ENCODE measurements at places on chromosomes 1 and 21. TPM values are rescaled to one million over a fixed set of nuclear protein-coding genes. Genes with fewer than 3 reads are reported as not detected.

- DNase-seq = no peak
Measured at GRCh38 chr1:11434501-11434900, 44.5 kb upstream of the DISP3 start.

- no peak for DNase-seq
Measured at GRCh38 chr1:28064064-28064463, 24.3 kb downstream of the EYA3 start.

DNA sequence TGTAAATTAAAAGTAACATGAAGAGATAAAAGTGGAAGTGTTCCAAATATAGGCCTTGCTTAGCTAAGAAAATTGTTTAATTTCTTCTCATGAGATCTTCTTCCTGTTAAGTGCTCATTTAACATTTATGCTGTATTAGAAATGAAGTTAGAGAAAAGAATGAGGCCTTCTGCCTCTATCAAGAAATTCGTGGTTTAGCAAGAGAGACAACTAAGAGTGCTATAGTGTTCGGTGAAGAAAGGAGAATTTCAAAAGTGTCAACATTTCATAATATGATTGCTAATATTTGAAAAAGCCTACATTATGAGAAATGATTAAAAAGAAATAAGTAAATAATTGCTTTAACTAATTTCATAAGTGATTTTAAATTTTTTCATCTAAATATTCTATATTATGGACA lies 18.8 kb upstream of the MNDA start:
- DNase-seq = no peak

GRCh38 chr1:105585791-105586190 lies 1470.7 kb upstream of the PRMT6 start:
- no peak for DNase-seq

GRCh38 chr1:208587110-208587509 lies 342.9 kb upstream of the PLXNA2 start:
- no peak for DNase-seq

- no peak for DNase-seq
Measured at GRCh38 chr21:34649400-34649799, 19.4 kb upstream of the CLIC6 start.

GRCh38 chr21:29704719-29705118 lies 235.1 kb downstream of the GRIK1 start:
- DNase-seq = no peak

- DNase-seq = no peak
Measured at GRCh38 chr1:39562886-39563285, 13.7 kb downstream of the PABPC4 start.

- DNase-seq = no peak
Measured at GRCh38 chr1:237911911-237912310, 21.2 kb upstream of the ZP4 start.

DNA sequence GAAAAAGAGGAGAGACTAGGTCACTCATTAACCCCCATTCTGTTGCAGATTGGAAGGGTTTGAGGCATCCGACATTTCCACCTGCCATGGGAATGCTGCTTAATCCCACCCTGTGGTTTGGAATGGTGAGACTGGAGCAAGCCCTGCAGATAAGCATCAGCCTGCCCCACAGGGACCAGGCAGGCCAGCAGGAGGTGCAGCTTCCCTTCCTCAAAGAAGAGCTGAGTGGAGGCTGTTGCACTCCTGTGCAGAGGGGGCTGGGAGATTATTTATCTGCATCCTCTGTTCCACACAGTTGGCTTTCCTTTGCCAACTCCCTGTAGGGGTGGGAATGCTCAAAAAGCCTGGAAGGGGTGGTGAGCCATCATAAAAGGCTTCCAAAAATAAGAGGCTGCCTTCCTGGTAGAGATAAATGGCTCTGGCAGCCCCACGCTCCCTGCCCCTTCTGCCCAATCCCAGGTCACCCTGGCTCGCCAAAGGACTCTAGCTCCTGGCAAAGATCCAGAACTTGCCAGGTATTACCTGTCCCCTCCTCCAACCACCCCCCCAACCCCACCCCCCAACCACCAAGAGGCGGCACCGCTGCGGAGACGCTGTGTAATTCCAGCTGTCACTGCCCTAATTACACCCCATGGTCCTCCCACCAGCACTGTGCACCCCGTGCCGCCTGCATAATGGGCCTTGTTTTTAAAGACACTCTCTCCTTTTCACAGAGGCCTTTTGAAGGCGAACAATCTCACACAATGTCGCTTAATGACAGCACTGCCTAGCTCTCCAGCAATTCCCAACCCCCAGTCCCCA lies 83.0 kb upstream of the ZC3H12A start:
- no peak for DNase-seq

DNA sequence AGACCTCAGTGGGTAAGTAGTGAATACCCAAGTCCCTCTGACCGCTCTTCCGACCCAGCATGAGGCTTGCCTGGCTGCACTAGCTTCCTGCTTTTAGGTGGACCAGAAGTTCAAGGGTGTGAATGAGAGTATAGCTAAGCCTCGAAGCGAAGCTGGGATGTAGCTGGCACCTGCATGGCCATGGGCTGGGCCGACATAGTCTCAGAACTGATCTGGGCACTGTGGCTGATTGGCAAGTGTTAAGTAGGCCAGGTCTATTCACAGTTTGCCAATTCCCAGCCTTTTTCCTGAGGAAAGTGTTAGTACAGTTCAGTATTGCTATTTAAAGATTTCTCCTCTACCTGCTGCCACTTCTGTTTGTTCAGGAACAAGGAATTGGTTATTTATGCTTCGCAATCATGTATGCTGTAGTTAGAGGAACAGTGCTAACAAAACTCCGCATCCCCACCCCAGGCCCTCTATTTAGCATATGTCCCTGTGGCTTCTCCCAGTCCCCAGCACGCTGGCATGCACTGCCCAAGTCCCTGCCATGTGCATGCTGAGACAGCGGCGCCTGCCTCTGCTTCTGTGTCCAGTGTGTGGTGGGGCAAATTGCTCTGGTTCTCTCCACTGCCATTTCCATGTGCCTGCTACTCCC lies 16.3 kb downstream of the SPATA46 start:
- no peak for DNase-seq

- DNase-seq = no peak
Measured at GRCh38 chr1:237197470-237198425, 155.8 kb downstream of the RYR2 start.

DNA sequence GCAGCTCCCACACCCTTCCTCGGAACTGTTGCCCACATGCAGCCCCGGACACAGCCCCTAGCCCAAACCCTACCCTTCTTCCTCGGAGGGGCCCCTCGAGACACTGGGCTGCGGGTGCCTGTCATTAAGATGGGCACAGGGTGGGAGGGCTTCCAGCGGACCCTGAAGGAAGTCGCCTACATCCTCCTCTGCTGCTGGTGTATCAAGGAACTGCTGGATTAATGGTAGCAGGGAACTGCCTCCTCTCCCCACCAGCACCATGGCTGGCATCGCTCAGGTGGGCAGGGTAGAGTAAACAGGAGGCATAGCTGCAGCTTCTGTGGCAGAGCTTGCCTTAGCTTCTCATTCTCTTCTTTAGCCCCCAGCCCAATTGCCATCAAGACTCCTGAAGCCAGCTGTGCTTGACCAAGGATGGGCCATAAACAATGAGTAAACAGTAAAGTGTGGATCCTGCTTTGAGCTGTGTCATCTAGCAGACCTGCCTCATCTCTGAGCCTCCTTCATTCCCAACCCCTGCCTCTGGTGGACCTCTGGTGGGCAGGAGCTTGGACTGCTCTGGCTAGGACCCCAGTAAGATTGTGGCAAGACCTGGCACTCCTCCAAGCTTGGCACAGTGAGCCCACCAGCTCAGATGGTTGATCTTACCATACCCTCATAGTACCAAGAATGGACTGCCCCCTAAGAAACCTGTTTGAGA lies at the start of gene LENEP:
LENEP (plus strand) TSS at position 15 of the 697 bp plus-strand sequence; CDS start at position 37, 22 bp downstream.
- DNase-seq = no peak

DNA sequence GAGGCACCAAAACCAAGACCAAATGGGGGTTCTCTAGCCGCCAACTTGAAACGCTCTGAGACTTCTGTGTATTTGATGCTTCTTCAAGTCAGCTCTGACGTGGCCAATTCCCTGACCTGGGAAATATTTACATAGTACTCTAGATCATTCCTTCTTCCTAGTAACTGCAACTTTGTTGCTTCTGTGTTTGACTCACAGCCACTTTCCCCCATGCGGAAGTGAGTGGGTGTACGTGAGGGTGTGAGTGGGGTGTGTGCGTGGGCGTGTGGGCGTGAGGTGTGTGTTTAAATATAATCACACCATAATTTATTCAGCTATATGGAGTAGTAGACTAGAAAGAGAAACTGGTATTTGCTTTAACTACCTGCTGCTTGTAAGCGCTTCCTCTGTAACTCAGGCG lies 111.0 kb downstream of the TAS1R2 start:
- DNase-seq = no peak

DNA sequence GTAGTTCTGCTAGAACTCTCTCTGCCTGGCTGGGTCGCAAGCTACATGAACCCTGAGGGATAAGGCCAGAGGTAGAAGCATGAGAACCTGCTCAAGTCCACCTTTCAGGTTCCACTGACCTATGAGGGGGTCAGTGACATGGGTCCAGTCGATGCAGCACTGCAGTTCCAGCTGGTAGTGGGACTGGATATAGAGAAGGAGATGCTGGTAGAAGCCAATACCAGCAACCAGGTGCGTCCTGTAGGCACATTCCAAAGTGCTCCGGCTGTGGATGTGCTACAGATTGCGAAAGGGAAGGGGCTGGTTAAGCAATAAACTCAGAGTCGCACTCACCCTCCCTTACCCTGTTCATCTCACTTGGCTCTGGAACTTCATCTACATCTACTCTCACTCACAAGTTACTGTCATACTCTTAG lies 5.7 kb downstream of the SMG5 start:
- no peak for DNase-seq

DNA sequence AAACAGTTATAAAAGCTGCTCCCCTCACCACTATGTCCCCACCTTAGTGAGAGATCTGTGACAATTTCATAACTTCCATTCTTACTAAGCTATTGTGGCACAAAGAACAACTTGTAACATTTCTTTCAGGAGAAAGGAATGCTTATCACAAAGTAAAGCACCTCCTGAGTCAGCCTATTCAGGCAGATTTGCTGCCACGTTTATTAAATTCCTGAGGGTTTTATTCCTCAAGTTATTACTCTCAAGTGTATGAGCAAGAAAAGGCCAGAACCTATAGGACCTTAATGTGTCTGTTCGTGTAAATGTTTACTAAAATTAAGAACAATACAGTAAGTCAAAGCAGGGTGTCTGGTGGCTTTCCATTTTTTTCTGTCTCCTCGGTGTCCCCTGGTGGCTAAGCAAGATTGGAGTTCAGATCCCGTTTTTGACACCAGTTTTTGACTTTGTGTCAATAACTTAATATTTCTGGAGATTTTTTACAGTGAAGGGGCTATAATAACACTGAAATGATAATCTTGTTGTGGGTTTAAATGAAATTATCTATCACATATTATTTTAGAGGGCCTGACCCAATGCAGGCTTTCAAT lies 1539.6 kb downstream of the BRINP3 start:
- DNase-seq = no peak

The KCTD3 gene
- polyA plus RNA-seq = 72.7 TPM

The COL11A1 gene
- polyA plus RNA-seq = 16.0 TPM

The C2CD4D gene
- polyA plus RNA-seq = 0.26 TPM

The SLC2A5 gene
- polyA plus RNA-seq = 0.39 TPM

The CACHD1 gene
- 58.3 TPM for polyA plus RNA-seq

The BRINP3 gene
- polyA plus RNA-seq = 2.4 TPM

The FAM78B gene
- polyA plus RNA-seq = 1.6 TPM

The GPR157 gene
- 2.4 TPM for polyA plus RNA-seq

All from left renal pelvis (tissue), 4 donors.